ENCODE measurements at places on chromosomes 16 and 17.

DNA sequence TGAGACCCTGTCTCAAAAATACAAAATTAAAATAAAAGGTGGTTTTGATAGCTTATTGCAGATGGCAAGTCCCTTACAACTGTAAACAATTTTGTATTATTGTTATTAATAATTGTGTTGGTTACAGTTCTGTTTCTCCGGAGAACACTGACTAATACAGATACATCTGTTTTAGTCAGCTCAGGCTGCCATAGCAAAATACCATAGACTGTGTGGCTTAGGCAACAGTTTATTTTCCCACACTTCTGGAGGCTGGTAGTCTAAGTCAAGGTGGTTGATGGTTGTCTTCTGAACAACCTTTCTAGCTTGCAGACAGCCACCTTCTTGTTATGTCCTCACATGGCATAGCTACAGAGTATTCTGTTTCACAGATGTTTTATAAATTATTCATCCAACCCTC lies 14.2 kb upstream of the IL21R start:
- DNase-seq: no peak

DNA sequence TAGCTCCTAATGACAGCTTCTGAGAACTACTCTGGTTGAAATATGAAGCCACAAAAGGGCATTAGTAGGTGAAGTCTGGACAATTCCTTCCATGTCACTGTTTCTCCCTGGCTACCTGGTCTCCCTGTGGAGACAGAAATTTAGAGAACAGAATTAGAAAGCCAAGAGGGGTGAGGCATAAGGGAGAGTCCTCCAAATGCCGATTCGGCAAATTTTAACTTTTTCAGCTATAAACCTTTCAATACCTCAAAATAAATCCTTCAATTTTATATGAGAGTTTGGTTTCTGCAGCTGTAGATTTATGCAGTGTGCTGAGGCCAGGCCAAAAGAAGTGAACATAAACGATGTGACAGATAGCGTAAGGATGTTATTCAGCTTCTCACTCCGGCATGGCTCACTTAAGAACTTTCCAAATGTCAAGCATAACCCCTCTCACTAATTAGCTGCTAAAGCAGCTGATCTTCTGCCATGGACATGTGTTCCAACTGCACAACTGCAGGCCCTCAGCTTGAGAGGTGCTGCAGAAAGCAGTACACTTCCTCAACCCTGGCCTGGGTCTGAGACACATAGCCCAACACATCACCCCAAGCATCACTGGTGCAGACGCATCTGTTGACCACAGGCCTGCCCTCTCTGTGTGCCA lies 247.9 kb upstream of the SOX9 start:
- no peak for DNase-seq

DNA sequence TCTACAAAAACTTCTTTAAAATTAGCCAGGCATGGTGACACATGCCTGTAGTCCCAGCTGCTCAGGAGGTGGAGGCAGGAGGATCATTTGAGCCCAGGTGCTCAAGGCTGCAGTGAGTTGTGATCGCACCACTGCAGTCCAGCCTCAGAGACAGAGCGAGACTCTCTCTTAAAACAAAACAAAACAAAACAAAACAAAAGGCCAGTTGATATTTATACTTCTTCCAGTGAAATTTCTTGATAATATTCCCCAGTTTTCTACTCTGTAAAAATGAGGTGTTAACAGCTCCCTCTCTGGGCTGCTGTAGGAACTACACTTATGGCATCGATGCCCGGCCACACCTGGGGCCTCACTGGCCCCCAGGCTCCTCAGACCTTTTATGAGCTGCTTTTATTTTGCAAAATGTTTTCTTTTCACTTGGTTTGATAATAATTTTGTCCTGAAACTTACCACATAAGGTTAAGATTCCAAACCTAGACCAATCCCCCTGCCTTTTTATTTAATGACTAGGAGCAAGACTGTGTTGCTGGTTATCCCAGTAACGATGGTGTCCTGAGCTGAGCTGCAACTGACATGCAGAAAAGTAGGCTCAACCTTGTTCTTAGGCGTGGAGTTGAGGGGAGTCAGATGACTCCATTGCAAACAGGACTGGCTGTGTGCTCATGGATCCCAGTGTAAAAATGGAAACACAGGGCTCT lies 17.6 kb downstream of the MAPK8IP3 start:
- peak; percentile 12 for DNase-seq

- no peak for DNase-seq
Measured at GRCh38 chr16:7513429-7513828, 180.8 kb downstream of the RBFOX1 start.

DNA sequence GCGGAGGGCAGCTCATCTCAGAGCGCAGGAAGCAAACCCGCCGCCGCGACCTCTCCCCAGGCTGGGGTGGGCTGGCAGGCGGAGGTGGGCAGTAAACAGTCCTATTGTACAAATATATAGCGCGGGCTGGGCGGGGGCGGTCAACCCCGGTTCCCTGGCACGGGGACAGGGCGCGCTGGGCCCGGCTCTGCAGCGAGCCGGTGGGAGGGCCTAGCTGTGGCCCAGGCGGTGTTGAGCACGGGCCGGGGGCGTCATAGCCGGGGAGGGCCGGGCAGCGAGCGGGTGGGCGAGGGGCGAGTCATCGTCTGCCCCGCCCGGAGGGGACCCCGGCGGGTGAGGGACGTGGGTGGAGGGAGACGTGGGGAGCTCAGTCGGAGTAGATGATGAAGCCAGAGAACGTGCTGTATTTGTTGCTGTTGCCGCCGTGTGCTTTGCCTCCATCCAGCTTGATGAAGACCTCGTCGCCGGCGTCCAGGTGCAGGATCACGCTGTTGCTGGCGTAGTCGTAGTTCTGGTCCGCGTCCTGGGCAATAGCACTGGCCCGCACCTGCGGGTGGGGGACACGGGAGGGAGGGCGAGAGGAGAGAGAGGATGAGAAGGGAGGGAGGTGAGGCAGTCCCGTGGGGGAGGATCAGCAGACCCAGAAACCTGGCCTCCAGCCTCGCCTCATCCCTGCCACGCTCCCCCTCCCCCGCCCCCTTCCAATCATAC lies 8.1 kb downstream of the C1QL1 start:
- DNase-seq: no peak

DNA sequence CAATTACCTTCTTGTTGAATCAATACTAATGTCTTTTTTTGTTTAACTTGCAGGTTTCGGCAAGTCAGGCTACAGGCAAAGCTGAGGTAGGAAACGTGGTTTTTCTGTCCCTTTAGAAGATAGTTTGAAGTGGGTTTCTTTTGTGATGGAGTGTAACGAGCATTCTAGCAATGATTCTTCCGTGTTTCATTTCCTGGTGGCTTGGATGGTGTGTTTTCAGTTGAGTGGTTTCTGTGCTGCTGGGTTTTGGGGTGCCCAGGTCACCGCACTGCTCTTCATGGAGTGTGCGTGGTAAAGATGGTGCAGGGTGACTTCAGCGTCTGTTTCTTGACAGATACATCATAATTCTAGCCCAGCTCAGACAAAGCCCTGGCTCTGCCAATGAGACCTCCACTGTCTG lies 769.7 kb upstream of the EEF2KMT start:
- no peak for DNase-seq

GRCh38 chr17:11122908-11123307 lies 118.1 kb upstream of the SHISA6 start:
- no peak for DNase-seq

GRCh38 chr17:68719431-68719830 lies 118.3 kb upstream of the FAM20A start:
- DNase-seq: no peak

DNA sequence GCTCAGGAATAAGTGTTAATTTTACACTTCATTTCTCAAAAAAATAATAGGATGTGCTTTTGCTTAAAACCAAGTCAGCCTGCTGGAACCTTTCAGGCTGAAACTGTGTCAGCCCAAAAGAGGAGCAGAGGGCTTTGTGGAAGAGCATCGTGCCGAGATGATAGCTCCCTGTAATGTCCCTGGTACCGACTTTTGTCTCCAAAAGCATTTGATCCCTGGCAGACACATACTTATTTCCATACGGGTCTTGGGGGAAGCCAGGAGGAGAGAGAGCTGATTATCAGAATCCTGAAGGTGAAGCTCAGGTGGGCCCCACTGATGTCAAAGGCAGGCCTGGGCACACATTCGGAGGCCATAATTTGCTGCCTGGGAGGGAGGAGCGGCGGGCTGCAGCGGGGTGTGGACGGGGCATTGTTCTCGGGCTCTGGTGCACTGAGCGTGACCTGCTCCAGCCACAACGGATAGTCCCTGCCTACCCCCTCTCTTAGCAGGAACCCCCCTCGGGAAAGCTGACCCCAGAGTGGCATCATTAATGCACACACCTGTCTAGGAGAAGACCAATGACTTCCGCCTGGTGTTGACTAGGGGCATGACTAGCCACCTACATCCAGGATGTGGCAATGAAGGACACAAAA lies 155.9 kb downstream of the C16orf78 start:
- DNase-seq: no peak

- DNase-seq: no peak
Measured at GRCh38 chr17:8898636-8899035, 31.2 kb upstream of the PIK3R6 start.

- no peak for DNase-seq
Measured at GRCh38 chr17:40307740-40308239, 1.2 kb upstream of the RARA start.

GRCh38 chr17:61340431-61341209 lies 59.0 kb upstream of the TBX2 start:
- DNase-seq: peak; percentile 66

GRCh38 chr17:61662741-61663140 lies 71.7 kb upstream of the NACA2 start:
- no peak for DNase-seq

DNA sequence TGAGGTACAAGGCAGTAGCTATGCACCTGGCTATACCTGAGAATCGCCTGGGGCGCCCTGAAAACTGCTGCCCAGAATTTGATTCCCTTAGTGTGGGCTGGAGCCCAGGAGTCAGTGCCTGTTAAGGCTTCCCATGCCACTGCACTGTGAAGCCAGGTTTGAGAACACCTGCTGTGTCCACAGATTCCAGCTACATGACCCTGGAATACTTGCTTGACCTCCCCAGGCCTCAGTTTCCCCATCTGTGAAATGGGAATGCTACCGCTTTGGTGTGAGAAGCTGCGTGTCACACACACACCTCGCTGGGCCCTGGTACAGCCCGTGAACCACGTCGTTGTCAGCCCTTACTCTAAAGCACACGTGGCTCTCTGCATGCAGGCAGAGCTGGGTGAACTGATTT lies 271.0 kb downstream of the C16orf95 start:
- DNase-seq: no peak

GRCh38 chr17:76492123-76492988 lies 8.9 kb downstream of the RHBDF2 start:
- no peak for DNase-seq

DNA sequence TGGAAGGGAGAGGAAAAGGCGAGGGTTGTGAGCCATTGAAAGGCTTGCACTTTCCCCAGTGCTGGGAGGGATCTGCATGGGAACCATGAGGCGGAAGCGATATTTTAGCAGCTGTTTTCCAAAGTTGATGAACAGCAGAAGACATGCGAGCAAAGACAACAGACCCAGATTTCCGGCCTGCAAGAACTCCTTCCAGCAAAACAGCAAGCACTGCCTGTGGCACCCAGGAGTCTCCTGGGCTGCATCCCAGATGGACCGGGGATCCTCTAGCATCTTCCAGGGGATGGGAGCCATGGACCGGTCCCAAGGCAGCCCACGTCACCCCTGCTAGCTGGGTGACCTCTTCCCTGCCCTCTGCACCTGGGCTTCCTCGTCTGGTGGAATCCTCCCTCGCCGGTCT lies 162.8 kb downstream of the IRF8 start:
- no peak for DNase-seq

DNA sequence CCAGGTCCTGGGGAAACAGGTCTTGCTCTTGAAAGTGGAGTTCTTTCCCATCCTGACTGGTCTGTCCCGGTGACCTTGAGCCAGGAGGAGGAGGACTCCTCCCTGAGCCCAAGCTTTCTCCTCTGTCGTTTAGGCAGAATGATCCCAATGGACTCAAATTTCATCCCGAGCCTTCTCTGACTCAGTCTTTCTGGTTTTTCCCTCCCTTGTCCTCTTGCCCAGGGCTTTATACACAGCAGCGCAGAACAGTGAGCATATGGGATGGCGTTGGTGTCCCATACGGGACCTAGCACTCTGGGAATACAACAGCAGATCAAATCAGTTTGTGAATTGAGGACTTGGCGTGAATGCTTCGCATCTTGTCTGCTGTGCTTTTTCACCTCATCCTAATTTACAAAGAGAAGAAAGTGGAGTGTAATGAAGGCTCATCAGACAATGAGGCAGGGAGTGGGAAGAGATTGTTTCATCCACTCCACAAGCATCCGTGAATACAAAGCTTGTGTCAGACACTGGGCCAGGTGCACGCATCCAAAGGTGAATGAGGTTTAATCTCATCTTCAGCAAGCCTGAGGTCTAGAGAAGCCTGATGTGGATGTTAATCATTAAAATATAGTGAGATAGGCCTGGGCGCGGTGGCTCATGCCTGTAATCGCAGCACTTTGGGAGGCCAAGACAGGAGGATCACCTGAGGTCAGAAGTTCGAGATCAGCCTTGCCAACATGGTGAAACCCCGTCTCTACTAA lies 1.1 kb upstream of the XYLT1 start:
- DNase-seq: no peak

DNA sequence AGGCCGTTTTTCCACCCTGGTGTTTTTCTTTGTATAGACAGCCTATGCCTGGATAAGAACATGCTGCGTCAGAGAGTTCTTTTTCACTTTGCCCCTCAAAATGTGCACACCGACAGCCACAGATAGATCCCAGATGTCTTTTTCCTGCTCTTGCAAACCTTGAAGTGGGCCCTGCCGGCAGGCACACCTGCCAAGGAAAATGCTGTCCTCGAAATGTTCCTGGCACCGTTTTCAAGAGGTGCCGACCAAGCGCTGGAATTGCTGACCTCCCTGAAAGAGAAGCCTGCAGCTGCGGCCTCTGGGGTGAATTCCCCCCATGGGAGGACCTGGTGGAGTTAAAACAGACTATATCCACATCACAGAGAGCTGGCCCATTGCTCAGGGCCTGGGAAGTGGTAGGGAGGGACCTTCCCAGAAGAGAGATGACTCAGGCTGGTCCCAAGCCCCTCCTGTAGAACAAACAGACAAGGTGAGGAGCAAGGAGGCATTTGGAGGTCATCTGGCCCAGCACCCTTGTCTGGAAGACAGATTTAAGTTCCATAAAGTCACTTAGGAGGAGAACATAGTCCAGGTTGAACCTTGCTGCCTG lies 668.1 kb downstream of the MAF start:
- DNase-seq: no peak

DNA sequence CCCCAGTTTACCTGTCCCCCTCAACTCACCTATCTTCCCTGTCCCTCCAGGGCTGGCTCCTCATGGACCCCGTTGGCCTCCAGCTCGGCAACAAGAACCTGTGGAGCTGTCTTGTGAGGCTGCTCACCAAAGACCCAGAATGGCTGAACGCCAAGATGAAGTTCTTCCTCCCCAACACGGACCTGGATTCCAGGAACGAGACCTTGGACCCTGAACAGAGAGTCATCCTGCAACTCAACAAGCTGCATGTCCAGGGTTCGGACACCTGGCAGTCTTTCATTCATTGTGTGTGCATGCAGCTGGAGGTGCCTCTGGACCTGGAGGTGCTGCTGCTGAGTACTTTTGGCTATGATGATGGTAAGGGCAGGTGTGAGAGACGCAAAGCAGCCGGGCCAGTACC lies 31.3 kb downstream of the NLRC5 start:
- DNase-seq: no peak
